ENCODE measurements at places on chromosomes 16 and 17.

DNA sequence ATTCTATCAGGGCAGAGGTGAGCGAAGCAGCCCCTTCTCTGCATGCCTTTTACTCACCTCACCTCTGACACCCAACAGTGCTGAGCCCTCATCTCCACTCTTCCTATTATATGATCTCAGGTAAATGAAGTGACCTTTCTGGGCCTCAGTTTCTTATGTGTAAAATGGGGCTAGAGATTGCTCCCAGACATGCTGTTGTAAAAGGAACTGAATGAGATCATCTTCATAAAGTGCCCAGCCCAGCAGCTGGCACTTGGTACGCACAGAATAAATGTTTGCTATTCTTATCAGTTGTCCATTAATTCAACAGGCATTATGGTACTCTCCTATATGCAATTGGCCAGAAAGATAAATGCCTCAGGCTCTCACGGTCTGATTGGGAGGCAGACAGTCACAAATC, 4.5 kb upstream of the GALK1 start:
- no peak for DNase-seq

DNA sequence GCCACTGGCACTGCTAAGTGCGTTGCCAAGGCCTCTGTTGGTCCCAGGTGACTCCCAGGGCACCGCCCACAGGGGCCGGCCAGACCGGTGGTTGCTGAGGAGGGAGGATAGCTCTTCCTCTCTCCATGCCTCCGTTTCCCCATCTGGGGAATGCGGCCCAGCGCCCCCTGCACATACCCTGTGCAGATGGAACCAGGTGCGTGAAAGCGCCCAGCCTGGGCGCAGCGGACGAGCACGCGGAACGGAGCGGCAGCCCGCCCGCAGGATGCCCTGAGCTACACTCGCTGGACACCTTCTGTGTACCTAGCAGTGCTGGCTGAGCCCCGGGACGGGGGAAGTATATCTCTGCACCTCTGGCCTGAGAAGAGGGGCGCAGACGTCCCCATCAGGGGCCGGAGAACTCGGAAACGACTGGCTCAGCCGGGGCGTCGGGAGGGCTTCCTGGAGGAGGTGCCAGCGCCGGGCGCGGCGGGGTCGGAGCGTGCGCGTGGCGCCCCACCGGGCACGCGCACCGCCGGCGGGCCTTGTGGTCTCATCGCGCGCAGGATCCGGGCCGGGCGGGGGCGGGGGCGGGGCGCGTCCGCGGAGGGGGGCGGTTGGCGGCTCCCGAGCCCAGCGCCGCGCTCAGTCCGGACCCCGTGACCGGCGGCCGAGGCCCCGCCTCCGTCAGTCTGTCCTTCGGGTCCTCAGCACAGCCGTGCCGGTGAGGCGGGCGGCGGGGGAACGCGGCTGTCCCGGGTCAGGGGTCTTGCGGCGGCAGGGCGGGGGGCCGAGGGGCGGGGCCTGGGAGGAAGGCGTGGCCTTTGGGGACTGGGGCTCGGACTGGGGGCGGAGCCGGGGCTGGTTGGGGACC, at the start of the genes CCDC78 and HAGHL:
Gene CCDC78 (minus strand): TSS at position 6 of the 853 bp plus-strand sequence. CDS start 76 bp downstream, outside the sequence.
Gene HAGHL (plus strand): TSS at position 669 of the 853 bp plus-strand sequence. CDS start 404 bp downstream, outside the sequence.
- DNase-seq, result peak; percentile 40

DNA sequence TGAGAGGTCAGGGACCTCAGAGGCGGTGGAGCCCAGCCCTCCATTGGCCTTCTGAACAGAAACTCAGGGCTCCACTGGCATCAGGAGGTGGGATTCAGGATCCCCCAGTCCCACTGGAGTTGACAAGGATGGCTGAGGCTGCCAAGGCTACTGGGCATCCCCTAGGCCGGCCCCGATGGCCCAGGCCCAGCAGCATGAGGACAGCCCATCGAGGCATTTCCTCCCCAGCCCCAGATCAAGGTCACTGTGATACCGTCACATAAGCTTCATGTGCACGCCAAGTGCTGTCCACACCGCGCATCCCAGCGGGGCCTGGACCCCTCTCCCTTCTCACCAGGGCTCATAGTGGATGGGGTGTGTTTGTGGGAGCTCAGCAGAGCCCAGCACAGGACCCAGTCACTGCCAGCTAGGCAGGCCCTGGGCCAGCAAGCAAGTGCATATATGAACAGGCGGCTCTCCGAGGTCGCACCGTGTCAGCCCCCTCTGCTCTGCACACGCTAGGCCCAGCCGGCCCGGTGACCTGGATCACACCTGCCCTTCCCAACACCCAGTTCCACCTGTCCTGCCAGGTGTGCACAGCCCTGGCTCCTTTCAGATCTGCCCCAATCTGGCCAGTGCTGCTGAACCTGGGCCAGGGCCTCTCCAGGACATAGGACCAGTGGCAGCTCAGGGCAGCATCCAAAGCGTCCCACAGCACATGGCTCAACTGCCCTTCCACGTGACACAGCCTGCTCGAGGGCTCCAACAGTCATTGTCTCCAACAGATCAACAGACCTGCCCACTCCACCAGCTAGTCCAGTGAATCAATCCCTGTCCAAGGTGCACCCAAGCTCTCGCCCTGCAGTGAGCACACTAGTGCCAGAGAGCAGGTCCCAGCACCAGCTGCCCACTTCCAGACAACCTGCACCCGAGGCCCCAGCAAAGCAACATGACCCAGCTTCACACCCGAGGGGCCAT, 32.8 kb upstream of the RASD1 start:
- no peak for DNase-seq

DNA sequence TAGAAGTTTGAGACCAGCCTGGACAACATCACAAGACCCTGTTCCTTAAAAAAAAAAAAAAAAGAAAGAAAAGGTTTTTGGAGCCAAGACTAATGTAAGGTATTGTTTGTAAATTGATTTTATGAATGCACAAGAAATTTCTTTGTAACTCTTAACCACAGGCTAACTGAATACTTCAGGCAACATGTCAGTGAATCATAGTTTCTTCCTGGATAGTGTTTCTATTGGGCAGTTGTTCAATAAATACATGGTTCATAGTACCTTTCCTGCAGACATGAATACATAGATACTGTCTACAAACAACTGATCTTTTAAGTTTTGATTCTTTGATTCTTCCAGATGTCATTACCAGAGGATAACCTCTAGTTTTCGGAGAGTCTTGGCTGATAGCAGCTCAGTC, 11.6 kb downstream of the DDX42 start:
- no peak for DNase-seq

DNA sequence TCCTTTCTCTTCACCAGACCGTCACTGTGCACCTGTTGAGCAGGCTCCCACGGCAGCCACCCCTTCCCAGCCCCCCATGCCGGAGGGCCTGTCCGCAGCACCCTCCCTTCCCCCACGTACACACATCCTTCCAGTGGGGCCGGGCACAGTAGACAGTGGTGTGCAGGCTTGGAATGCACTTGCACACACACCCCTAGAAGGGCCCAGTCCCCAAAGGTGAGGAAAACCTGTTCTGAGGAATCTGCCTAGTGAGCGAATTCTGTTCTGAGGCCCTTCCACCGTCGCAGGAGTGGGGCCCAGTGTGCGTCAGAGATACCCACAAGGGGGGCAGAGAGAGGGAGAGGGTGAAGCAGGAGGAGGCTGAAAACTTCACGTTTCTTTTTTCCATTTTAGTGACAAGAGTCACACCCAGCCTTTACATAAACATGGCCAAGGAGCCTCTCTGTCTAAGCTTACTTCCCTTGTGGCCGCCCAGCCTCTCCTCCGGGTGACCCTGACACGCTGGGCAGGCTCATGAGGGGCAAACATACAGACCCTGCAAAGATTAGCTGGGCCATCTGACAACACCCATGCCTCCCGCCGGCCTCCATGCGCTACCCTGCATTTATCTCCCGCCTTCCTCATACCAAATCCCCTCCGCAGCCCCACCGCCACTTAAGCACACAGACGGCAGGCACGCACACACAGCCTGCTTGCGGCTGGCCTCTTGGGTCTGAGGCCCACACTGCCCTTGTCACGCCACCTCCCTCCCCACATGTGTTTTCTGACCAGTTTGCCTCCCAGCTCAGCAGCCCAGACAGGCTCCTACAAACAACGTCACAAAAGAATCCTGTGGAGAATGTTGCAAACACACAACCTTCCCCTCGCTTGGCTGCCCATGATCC, 1.8 kb downstream of the ZBTB4 start:
- peak; percentile 33 for DNase-seq

DNA sequence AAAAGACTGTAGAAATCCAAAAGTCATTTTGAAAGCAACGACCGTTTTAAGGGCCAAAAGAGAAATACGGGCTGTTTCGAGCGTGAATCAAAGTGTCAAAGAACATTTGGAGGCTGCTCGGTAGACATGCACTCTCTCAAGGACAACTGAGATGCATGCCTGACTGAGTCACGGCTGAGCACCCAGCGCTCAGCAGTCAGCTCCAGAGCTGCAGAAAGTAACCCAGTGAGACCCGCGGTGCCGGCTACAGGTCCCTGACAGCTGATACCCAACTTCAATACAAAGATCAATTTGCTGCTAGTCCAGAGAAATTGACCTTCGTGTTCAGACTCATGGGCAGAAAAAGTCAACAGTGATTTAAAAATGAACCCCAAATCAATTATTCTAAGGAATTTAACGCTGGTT, 214.9 kb downstream of the STX8 start:
- DNase-seq, result peak; percentile 13

DNA sequence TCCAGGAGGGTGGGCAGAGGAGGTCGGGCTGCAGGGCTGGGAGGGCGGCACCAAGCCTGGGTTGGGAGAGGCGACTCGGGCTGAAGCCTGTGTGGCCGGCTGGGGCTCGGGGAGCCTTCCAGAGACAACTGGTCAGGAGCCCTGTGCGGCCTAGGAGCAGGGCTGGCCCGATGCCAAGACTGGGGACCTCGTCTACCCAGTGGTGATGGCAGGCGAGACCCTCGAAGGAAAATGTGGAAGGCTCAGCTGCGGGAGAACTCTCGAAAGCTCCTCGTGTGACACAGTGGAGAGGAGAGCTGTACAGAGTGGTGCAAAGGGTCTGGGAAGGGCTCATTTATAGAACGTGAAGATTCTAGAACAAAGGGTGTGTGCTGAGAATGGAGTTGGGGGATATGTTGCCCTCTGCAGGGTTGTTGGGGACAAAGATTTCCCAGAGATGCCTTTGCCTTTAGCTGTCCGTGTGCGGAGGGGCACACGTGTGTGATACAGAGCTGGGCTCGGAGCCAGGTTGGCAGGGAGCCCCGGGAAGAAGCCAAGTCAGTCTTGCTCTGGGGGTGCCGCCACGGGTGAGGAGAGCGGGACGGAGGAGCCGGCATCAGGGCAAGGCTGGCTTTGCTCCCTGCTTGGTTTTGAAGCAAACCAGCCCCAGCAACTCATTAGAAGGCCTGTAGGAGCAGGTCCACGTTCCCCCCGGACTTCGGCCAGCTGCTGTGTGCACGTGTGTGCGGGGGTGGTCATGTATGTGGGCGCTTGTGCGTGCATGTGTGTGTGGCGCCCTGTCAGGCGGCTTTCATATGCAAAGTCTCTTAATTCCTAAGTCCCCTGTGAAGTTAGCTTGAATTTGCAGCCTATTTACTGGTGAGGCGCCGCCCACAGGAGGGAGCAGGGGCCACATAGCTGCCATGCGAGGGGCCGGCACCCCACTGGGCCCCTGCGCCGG, 132.4 kb upstream of the CHMP6 start:
- peak; percentile 47 for DNase-seq

GRCh38 chr16:14298374-14299122, 227.4 kb downstream of the MRTFB start:
- no peak for DNase-seq

DNA sequence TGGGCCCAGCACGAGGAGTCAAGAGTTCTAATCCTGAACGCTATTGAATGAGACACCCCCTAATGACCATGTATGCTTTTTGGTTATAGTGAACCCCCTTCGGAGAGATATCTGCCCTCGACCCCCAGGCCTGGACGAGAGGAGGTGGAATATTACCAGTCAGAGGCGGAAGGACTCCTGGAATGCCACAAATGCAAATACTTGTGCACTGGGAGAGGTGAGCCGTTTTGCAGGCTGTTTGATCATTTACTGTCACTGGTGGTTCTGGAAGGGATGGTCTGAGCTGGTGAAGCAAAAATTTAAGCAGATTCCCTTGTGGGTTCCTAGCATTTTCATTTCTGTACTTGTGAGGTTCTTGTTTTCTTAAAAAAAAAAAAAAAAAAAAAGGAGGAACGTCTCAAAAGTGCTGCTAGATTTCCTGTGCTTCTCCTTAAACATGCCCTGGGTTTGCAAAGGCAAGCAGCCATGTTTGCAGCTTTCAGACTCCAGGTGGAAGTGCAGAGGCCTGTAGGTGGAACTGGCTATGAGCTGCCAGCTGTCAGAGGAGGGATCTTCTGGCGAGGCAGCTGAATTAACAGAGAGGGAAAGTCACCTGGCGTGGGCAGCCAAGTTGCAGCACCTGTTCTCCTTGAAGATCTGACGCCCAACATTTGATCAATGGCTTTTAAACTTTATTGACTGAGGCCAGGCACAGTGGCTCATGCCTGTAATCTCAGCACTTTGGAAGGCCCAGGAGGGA, 3.5 kb downstream of the MARVELD3 start:
- DNase-seq, result no peak

- DNase-seq, result no peak
These were observed 22.1 kb upstream of the GSG1L start for GRCh38 chr16:28085389-28086171.

GRCh38 chr17:4261452-4261851, 2.3 kb downstream of the ANKFY1 start:
- no peak for DNase-seq
